ENCODE measurements at places on chromosomes 5 and 9.

DNA sequence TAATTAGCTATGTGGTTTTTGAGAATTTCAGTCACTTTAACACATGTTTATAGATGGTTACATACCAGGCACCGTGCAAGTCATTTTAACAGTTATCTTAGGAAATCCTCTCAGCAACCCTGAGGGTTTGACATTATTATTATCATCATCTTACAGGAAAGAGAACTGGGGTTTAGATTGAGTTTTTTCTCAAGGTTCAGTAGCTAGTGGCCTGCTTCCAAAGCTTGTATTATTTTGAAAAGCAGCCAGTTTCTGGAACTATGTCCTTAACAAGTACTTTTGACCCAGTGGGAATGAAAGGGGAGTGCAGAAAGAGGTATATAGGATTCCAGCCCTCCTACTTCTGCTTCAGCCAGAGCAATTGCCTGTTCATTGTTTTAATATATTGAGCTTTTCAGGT is 157.5 kb downstream of the COMMD10 start:
- no peak for DNase-seq

DNA sequence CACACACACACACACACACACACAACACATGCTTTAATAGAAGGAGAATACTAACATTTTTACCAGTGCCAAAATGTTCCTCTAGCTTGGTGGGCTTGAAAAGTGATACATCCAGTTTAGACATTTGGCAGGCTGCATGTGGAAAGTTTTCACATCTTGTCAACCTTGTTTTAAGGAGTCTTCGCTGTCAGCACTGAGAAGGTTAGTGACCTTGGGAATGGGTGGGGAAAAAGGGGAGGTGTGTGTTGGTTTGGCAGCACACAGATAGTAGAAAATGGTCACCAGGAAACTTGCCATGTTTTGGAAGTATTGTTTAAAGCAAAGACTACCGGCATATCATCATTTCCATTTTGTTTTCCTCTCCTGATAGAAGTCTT is 346.5 kb upstream of the ADAMTSL1 start:
- DNase-seq = peak; percentile 31

GRCh38 chr9:104082168-104082567 is 11.9 kb upstream of the SMC2 start:
- DNase-seq = no peak

- no peak for DNase-seq
Measured at GRCh38 chr9:111909444-111909843, 12.8 kb downstream of the UGCG start.

- DNase-seq = no peak
Measured at GRCh38 chr9:113953531-113953930, 77.4 kb downstream of the ZNF618 start.

DNA sequence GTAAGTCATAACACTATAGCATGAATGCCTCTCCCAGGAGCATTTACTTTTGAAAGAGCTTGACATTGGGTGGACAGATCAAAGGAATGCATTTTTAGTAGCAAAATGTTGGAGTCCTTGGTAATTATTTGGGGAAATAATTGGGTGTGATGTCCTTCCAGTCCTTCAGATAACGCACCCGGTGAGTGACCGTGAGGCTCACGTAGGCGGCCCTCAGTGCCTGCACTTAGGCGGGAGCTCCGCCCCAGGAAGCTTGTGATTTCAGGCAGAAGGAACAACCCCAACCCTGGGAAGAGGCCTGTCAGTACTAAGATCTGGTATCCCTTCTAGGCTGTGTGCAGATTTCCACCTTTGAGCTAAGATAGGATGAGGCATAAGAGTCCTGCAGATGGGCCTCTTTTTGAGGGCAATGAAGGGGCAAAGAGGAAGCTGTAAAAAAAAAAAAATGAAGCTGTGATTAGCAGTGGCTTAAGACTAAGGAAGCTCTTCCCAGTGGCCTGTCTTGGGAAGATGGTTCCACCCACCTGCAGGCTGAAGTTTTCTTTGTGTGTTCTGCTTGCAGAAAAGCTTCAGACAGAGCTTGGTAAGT is 14.9 kb downstream of the BTNL9 start:
- no peak for DNase-seq

GRCh38 chr5:149030392-149030791 is 32.5 kb downstream of the SH3TC2 start:
- DNase-seq = no peak

DNA sequence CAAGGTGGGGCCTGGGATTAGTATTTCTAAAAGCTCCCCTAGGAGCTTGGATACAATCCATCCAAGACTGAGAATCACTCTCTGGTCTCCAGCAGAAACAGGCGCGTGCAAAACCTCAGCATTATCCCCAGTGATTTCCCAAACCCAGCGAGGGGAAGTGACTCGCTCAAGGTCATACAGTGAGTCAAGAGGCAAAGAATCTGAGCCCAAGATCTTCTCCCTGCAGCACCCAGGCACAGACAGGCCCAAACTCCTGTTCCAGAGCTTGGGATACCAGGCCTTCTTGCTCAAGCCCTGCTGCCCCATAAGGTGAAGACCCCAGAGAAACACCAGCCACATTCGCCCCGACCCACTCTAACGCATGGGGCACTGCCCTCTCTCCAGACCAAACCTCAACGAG is 33.2 kb downstream of the SHB start:
- no peak for DNase-seq

- no peak for DNase-seq
Measured at GRCh38 chr9:97767891-97768290, 70.8 kb upstream of the XPA start.

DNA sequence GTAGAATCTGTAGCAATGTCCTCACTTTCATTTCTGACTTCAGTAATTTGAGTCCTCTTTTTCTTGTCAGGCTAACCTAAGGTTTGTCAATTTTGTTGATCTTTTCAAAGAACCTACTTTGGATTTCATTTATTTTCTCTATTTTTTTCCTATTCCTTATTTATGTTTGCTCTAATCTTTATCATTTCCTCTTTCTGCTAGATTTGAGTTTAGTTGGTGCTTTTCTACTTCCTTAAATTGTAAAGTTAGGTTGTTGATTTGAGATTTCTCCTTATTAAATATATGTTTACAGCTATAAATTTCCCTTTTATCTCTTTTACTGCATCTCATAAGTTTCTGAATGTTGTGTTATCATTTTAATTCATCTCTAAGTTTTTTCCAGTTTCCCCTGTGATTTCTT is 75.1 kb upstream of the FAM120A start:
- no peak for DNase-seq

DNA sequence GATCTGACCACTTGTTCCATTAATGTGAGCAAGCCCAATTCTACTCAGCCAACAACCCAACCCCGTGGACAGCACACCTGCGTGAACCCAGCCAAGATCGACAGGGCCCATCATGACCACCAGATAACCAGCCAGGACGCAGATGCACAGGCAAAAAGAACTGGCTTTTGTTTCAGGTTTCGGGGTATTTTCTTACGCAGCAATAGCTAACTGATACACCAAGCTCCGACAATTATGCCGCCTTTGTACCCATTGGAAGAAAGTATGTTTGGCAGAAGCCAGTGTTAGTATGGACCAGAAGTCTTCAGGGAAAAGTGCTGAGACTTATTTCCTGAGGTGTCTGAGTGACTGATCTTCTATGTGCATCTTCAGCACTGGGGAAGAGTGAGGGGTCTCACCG is 6.0 kb upstream of the ADAMTS16 start:
- DNase-seq = no peak

- DNase-seq = no peak
Measured at GRCh38 chr5:92208265-92208664, 825.1 kb upstream of the ARRDC3 start.

DNA sequence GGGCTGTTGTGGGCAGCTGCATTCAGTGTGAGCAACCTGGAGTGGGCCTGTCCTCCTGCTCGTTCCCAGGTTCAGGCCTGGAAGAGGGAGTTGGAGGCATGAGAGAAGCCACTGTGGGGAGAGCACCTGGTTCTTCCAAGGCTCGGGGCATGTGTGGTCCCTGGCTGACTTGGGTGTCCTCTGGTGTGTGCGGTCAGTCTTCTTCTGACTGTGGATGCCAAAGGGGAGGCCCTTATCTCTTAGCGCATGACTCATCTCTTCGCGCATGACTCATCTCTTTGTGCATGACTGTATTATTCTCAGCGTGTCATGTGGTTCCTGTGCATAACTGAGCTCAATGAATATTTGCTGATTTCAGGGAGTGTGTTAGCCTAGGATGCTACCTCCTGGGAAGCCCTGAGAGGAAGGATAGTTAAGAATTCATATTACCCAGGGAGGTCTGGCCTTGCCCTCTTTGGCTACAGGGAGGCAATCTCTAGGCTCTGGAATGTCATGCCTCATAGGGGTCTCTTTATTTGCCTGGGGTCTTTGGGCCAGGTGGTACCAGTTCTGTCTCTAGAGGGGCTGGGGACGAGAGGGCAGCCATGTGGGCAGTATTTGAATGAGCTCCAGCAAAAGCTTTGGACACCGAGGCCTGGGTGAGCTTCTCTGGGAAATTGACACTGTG is 188.7 kb downstream of the HSPA4 start:
- no peak for DNase-seq

- DNase-seq = no peak
Measured at GRCh38 chr5:61306531-61307131, 25.4 kb upstream of the ZSWIM6 start.

GRCh38 chr9:107566611-107567061 is 77.1 kb upstream of the KLF4 start:
- DNase-seq = peak; percentile 79

DNA sequence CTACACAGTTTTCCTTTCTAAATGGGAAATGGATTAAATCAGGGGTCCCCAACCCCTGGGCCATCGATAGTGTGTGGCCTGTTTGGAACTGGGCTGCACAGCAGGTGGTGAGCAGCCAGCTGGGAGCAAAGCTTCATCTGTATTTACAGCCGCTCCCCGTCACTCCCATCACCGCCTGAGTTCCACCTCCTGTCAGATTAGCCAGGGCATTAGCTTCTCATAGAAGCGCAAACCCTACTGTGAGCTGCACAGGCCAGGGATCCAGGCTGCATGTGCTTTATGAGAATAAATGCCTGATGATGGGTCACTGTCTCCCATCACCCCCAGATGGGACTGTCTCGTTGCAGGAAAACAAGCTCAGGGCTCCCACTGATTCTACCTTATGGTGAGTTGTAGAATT is 41.2 kb upstream of the FLT4 start:
- no peak for DNase-seq

DNA sequence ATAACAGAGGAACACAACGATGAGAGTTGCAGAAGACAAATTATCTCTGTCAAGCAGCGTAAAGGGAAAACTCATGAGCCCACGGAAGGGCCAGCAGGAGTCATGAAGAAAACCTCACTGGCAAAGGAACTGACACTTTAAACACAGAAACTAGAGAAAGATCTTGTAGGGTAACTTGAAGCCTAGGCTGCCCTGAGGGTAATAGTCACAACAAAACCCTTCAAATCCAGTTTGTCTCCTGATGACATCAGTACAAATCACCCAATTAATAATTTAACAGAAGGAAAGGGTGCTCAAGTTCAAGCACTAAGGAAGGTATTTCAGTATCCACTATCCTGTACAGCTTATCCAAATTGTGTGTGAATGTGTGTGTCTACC is 549.1 kb downstream of the MTRR start:
- no peak for DNase-seq

GRCh38 chr9:109717342-109717741 is 62.7 kb upstream of the PALM2AKAP2 start:
- no peak for DNase-seq

DNA sequence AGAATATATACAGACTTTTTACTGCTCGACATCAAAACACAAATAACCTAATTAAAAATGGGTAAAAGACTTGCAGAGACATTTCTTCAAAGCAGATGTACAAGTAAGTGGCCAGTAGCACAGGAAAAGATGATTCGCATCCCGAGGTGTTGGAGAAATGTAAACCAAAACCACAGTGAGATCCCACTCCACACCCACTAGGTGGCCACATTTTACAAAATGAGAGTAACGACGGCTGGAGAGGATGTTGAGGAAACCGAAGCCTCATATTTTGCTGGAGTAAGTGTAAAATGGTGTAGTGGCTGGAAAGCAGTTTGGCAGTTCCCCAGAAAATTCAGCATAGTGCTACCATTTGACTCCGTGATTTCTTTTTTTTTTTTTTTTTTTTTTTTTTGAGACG is 21.3 kb upstream of the GBGT1 start:
- peak; percentile 54 for DNase-seq

- no peak for DNase-seq
Measured at GRCh38 chr5:159800131-159800840, 116.0 kb upstream of the ADRA1B start.

DNA sequence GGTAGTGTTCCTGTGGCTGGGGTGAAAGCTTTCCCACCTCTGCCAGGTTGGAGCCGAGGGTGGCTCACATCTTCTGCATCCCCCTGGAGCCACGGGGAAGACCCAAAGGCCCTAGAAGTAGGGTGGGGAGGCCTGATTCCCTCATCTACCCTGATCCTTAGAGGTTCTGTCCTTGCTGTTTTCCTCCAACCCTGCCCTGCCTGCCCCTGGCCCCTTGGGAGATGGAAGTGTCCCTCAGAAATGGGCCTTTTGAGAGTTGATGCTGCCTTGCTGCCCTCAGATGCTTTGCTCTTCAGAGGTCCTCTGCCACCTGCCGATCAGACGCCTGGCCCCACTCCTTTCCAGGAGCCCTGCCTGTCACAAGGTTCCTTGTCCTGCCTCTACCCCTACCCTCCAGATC is 6.3 kb downstream of the CCL19 start:
- no peak for DNase-seq

- peak; percentile 74 for DNase-seq
Measured at GRCh38 chr9:95874989-95875304, 544 bp upstream of the ERCC6L2 start.

GRCh38 chr5:149450199-149450598 is 71.1 kb upstream of the IL17B start:
- DNase-seq = peak; percentile 74

- DNase-seq = no peak
Measured at GRCh38 chr9:87884578-87885459, 2.1 kb downstream of the SPATA31E1 start.

GRCh38 chr9:105673850-105674387 is 11.7 kb downstream of the TAL2 start:
- DNase-seq = no peak

GRCh38 chr5:8176101-8176693 is 307.2 kb downstream of the MTRR start:
- DNase-seq = no peak

- no peak for DNase-seq
Measured at GRCh38 chr9:36622121-36622520, 49.4 kb downstream of the MELK start.

- DNase-seq = no peak
Measured at GRCh38 chr5:131541762-131542161, 93.3 kb downstream of the RAPGEF6 start.

GRCh38 chr5:125199968-125200865 is 453.8 kb upstream of the ZNF608 start:
- peak; percentile 53 for DNase-seq

DNA sequence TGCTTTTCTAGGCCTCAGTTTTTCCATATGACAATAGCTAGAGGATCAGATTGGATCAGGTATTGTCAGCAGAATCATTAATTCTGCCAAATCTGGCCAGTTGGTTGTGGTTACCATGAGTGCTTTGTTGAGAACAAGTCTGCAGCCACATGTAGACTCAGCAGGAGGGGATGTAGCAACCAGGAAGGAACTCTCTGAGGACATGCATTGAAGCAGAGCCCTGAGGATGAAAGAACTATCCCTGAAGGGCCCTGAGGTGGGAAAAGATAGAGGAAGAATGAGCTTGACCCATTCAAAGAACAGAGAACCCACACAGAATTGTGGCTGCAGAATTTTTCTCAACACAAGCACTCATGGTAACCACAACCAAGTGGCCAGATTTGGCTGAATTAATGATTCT is 60.1 kb upstream of the AFAP1L1 start:
- DNase-seq = no peak

- DNase-seq = no peak
Measured at GRCh38 chr9:114746591-114747346, 59.1 kb downstream of the TNFSF15 start.
